ENCODE measurements at places on chromosomes 12 and 14.

GRCh38 chr12:42288544-42288943, 37.4 kb downstream of the ZCRB1 start:
- no peak for DNase-seq

DNA sequence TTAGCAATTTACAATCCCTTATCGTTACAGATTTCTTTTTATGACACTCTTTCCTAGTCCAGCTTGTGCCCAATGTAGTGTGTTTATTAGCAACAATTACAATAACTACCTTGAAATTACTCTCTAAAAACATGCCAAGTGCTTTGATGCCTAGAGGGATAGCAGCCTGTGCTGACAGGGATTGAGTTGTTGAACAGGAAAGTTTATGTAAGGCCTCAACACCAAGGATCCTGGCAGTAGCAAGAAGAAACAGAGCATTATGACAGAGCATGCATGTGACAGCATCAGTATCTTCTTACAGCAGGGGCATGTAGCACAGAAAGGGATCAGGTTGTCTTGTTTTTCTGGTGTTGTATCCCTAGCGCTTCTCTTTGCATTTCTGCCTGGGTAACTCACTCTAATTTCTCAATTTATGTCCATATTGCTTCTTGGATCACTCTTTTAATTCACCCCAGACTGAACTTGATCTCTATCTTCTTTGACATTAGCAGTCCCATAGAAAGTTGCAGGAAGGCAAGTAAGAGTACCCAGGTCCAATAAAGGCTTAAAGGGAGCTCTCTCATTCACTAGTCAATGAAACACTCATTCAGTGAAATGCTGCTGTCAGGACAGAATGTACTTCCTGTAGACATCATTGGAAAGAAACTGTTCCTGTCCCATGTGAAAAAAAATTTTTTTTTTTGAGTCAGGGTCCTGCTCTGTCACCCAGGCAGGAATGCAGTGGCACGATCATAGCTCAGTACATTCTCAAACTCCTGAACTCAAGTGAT, 220.0 kb upstream of the GRIP1 start:
- no peak for DNase-seq

- DNase-seq, result no peak
Measured at GRCh38 chr12:129083121-129083840, 230.0 kb downstream of the GLT1D1 start.

DNA sequence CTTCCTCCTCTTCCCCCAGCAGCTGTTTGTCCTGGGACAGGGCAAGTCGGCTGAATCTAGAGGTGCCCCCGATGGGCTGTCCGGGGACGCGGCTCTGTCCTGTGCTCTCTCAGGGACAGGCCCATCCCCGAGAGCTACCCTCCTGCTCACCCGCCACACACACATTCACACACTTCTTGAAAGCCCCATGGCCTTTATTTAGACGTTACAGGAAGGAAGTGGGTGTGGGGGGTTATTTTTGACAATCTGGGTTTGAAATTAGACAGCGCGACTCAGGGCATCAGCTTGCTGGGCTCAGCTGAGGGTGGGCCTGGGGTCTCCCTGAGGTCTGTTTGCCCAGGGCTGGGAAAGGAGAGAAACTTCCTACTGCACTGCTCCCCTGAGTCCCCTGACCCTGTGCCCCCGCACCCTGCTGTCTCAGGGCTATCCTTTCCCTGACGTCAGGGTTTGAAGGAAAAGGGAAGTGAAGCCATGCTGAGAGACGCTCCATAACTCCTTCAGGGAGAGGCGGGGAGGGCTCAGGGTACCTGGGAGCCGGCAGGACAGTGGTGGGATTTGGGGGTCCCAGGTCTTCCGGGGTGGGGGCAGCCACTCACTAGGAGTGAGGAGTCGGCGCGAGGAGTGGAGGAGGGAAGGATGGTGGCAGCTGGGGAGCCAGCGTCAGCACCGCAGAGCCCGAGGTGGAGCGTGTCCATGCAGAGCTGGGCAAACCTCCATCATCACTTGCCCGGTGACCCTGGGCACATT, 8.1 kb downstream of the PTPN6 start:
- DNase-seq, result no peak
